Activated CD4-positive, alpha-beta T cell treated with anti-CD3 and anti-CD28 coated beads for 36 hours (primary cell): ENCODE measurements at places on chromosomes 3 and 15. TPM values are rescaled to one million over a fixed set of nuclear protein-coding genes. Genes with fewer than 3 reads are reported as not detected.

Gene TGM5
- not detected for total RNA-seq

DNA sequence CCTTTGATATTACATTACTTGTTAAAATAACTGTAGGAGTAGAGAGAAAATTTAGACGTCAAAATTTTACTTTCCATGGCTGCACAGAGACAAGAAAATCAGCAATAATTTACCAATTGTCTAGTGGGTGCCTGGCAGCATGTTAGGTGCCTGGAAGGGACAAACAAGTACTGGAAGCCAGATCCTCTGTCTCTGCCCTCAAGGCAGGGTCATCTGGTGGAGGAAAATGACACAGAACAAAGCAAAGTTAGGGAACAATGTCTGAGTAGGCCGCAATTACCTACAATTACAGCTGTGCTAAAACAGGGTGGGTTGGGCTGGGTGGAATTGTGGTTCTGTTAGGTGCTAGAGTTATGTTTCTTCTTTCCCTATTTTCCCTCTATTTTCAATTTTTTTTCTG is 7.4 kb downstream of the CCDC174 start:
- no peak for DNase-seq

DNA sequence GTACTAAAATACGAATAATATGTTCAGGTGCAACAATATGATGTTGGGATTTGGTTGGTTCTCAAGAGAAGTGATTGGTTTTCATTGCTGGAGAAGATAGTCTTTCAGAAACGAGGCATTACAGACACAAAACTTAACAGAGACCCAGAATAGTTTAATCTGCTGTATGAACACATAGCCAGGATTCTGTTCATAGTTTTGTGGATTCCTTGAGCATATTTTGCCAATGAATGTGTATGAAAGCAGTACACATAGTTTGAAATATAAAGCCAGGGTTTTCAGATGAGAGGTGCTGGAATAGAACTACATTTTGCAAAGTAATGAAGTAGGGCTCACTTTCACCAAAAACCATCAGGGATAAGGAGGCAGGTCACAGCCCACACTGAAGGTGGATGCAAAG is 5.7 kb upstream of the MCTP2 start:
- no peak for DNase-seq

GRCh38 chr3:177673112-177673914 is 476.0 kb upstream of the TBL1XR1 start:
- DNase-seq, result no peak

DNA sequence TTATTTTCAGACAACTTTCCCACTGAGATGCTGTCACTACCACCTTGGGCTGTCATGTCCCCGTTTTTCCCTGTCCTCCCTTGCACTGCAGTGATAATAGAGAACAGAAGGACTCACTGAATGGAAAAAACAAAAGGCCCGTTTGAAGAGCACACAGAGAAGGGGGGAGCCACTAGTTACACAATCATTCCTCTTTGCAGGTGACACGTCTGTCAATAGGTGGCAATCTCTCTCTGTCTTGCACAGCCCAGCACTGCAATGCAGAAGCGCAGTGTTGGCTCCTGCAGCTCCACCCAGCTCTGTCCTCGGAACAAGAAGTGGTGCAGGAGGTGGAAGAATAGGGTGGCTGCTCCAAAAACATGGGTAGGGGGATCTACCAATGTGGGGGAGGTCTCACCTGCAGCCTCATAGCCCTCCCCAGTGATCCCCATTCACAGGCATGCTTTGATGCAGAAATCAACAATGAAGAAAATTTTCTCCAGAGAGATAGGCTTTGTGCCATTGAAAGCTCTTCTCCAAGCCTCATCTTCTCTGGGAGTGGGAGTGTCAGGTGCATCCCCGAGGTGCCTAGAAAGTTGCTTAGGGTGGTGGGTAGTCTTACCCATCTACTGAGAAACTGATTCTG is 31.8 kb downstream of the FSTL1 start:
- DNase-seq, result peak; percentile 41

GRCh38 chr3:169990431-169990830 is 23.8 kb downstream of the SEC62 start:
- no peak for DNase-seq

DNA sequence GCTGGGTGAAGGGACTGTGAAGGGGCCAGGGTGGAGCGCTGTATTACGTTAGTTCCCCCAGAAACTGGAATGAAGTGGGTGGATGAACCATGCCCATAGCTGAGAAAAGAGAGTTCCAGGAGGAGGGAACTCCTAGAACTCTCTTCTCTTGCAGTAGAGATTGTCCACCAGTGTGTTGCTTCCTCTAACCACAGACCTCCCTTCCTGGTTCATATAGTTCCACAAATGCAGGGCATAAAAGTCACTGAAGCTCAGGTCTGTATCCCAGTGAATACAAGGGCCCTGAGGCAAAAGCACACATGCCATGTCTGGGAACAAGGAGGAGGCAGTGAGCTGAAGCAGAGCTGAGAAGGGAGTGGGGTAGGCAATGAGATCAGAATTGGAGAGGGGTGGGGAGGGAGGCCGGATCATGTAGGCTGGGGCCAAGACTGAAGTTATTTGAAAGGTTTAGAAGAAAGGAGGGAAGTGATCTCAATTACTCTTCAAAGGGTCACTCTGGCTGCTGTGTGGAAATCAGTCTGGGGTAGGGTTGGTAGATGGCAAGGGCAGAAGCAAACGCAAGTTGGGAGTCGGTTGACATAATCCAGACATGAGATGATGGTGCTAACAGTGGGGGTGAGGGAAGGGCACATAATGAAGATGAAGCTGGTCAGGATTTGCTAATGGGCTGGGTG is 6.5 kb downstream of the A4GNT start:
- no peak for DNase-seq

GRCh38 chr3:46965151-46965550 is 11.4 kb downstream of the CCDC12 start:
- peak; percentile 48 for DNase-seq
